ENCODE measurements at places on chromosomes 3 and 15.

DNA sequence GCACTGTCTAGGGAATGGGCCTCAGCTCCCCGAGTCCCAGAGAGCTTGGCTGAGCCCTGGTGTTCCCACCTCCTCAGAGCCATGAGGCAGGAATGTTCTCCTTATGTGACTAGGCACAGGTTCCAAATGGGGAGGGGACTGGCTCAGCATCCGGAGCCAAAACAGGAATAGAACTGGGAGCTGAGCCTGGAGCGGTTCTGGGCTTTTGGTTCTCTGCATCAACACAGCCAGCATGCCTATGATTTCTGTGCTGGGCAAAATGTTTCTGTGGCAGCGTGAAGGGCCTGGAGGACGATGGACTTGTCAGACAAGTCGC is at the start of gene FAM131A:
Gene FAM131A, plus strand, starts transcription at position 202 of the 316 bp plus-strand sequence. Its CDS starts 31 bp downstream, at position 233.
- DNase-seq: no peak

DNA sequence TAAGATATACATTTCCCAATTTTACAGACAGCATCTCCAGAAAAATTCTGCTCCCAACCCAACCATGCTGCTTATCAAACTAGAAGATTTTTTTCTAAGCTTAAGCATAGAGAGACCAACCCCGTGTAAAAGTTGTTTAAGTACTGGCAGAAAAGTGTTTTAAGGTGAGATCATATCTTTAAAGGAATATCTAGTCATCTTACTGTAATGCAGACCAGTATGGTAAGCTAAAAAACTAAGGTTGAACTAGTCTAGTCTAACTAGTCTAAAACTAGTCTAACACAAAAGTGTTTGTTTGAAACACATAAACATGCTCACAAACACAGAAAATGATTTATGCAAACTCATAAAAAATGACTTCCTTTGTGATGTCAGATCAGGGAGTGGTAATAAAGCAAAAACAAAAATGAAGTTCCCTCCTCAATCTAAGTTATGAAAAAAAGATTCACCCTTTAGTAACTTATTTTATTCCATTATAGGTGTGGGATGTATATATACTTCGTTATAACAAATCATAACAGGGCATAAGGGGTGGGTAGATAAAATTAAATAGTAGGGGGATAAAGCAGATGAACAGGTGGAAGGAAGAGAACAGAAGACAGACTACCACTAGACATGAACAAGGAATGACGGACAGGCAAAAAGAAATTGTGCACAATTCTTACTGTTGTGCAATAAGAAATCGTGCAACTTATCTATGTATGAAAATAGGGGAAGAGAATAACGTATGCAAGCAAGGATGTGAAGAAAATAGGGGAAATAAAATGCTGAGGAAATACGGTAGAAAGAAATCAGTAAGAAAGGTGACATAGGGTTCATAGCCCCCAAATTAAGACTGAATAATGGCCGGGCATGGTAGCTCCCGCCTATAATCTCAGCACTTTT is 10.0 kb downstream of the MYO5A start:
- DNase-seq: no peak

DNA sequence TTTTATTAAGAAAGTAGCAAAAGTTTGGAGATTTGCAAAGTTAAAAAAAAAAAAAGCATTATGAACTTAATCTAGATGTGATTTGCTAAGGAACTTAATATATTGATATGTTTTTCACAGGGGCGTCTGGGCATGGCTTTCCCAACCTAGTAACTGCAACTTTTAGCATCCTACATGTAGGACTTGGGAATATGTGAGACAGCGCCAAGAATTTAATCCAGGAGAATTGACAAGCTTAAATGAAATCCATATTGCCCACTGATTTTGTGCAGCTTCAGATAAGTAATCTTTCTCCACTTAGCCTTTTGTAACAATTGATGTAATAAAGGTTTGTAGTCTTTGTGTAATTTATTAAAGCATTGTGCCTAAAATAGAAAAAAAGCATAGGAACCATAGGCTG is 982 bp upstream of the GABPB1 start:
- DNase-seq: no peak

DNA sequence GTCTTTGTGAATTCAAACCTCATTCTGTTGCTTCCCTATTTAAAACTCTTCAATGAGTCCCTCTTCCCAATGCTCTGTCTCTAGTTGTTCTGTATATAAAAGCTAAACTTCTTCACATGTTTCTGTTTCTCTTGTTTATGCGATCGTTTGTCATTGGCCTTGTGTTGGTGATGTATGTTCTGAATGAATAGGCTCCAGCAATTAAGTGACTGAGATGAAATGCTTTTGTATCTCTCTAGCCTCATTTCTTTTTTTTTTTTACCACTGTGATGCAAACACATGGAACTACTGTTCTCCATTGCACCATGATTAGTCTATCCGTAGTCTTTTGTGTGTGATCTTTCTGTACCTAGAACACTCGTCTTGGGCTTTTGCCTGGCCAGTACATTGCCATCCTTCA is 380.5 kb upstream of the TPRG1 start:
- no peak for DNase-seq

GRCh38 chr3:114566162-114566755 is 272.4 kb downstream of the TIGIT start:
- DNase-seq: no peak

DNA sequence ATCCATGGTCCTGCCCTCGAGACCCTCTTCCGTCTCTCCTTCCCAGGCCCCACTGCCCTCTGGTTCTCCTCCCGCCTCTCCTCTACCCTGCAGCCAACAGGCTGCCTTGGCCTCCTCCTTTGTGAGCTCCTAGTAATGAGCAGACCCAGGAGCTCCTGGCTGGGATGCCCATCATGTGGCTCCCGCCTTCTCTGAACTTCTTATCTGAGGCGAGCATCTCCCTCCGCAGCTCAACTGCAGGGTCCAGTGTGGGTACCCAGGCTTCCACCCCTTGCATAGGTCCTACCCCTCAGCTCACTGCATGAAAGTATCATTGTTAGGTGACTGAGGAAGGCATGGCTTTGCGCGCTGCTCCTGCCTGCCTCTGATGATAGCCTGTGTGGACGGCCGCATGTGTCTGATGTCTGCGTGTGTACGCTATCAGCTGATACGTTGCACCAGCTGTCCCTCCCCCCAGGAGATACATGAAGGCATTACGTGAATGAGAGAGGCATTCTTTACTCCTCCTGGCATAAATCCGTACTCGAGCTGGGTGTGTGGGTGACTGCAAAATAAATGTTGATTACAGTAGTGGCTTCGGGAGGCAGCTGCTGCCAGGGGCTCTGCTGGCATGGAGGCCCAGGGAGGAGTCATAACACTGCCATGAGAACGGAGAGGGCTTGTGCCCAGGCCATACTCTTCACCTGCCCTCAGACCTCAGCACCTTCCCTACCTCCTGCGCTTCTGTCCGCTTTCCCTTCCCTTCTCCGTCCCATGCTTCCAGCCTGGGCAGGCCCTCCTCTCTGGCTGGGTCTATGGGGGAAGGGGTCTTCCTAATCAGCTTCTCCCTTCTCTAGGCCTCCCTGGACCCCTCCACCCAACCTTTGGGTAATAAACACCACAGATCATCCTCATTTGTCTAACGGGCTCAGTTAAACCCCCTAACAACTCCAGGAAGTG is 48.8 kb downstream of the ZNF710 start:
- DNase-seq: no peak

DNA sequence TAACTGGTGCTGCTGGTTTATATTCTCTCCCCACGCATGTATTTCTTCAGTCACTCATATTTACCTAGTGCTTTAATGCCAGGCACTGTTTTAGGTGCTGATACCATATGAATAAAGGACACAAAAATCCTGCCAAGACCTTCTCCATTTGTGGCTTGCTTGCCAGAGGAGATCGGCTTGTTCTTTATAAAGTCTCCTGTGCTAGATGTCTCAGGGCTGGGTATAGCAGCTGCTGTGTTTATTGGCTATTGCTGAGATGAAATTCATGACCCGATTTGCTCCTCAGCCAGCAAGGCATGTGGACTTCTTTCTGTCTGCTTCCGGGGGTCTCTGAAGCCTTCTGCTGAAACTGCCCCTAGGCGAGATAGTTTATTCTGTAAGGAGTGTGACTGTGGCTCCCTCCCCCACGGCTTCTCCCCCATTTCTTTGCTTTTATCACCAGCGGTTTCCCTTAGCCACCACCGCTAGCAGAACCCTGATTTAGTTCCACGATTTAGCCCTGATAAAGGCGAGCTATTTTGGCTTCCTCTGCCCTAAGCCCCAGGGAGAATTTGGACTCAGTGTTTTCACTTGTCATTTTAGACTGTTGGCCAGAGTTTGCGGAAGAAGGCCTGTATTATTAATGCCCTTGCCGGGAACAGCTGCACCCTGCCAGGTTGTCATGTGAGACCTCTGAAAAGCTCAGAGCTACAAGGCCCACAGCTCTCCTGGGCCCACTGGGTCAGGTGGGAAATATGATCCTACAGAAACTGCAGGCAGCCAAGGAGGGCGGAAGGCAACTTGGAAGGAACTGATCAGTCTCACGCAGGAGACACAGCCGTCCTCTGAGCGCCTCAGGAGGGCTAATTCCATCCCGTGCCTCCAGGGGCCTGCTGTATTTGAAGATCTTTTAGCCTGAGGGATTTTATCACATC is 46.8 kb downstream of the ST6GAL1 start:
- no peak for DNase-seq

- no peak for DNase-seq
These were observed 30.3 kb downstream of the CPN2 start for GRCh38 chr3:194320744-194321243.

DNA sequence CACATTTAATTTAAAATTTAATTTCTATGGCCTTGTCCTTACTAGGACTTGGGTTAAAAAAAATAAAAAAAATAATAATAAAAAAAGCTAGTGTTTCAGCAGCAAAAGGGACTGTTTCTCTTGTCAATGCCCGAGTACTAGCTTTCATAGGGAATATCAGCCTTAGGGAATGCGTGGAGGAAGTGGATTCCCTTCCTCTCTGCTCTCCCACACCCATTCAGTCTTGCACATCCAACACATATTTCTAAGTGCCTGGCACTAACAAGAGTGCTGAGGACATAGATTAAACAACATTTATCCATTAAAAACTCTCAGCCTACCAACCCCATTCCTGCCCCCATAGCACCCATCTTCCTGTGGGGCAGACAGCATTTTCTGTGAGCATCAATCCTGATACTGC is 6.2 kb downstream of the ZNF385D start:
- no peak for DNase-seq

DNA sequence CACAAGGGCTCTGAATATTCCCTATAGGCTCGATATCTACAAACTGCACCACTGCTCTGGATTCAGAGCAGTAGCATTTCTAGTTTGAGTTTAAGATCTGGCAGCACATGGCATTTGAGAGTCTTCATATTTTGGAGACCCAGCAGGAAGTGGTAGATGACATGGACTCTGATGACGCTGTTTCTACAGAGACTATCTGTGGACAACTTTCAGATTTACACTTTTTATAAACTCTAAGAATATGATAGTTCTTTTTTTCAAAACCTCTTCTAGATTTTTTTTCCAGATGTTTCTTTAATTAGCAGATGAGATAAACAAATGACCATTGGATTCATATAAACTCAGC is 35.8 kb downstream of the ARMC8 start:
- DNase-seq: no peak

- no peak for DNase-seq
These were observed 113.3 kb upstream of the GBE1 start for GRCh38 chr3:81874738-81875137.

DNA sequence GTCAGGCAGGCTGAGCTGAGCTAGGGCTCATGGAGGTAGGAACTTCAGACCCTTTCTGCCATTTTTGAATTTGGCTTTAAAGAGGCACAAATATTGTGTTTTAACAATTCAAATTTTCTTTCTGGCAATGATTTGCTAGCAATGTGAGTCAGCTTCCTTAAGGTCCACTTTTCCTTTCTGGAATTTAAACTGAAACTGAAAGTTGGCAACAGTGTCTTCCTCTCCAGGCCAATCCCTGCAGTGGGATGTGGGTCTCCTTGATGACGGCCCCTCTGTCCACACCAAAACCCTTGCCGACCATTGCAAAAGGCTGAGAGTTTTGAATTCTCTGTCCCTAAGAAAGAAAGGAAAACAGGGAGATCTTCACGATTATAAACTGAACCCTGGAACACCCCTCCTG is 27.1 kb downstream of the RPSA start:
- DNase-seq: no peak

DNA sequence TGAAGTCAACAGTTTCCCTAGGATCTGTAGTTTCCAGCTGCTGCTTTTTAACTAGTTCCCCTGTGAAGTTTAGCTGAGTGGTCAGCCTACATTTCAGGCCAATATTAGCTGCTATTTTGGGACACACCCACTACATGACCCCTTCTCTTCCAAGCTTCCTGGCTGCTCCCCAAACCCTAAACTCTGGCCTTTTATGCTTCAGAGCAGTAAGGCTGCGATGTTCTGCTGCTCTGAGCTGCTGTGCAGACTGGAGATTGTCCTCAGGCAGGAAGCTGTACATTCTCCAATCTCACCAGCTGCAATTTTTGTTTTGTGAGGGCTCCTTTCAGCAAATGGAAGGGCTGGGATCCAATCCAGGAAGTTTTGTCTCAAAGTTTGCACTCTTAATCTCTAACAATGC is 48.0 kb upstream of the WDR72 start:
- no peak for DNase-seq

All from NCI-H748 treated with DMSO at 0.1 percent for 48 hours (cell line).